GM19239 (cell line): ENCODE measurements at places on chromosomes 4 and X.

DNA sequence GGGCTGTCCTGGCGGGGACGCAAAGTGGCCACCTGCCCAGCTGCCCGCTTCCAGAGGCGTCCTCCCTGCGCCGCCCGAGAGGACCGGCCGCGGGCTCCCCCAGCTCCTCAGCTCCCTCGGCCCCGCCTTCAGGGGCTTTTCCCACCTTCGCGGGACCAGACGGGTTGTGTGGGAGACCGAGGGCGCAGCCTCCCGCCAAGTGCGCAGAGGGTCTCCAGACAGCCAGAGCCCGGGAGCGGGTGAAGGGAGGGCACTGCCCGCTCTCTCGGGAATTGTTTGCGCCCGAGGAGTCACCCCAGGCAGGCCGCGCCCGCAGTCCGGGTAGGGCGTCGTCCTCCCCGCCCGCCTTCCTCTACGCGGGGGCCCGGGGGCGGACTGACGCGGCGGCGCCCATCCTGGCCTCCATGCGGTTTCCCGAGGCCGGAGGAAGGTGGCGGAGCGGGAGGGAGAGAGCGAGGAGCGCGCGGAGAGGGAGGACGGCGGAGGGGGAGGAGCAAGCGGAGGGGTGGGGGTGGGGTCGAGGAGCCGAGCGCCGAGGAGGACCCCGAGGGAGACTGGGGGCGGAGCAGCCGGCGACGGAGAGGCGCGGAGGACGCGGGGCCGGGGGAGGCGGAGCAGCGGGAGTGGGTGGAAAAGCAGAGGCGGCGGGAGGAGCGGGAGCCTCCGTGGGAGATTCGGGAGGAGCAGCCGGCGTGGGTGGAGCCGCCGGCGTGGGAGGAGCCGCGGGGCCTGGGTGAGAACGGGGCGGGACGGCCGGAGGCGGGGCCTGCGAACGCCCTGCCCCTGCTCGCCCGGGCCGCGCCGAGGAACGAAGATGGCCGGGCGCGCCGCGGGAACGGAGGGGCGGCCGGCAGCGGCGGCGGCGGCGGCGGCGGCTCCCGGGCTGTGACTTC lies 47.5 kb downstream of the CLDN34 start:
- DNase-seq = peak; percentile 81

DNA sequence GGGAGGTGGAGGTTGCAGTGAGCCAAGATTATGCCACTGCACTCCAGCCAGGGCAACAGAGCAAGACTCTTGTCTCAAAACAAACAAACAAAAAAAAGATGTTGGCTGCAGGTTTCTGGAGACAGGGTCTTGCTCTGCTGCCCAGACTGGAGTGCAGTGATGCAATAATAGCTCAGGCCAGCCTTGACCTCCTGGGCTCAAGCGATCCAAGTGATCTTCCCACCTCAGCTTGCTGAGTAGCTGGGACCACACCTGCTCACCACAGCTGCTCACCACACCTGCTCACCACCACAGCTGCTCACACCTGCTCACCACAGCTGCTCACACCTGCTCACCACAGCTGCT lies 29.9 kb upstream of the CPLX1 start:
- no peak for DNase-seq

- peak; percentile 67 for DNase-seq
These were observed 4.8 kb upstream of the PRICKLE3 start for GRCh38 chrX:49190821-49191573.

DNA sequence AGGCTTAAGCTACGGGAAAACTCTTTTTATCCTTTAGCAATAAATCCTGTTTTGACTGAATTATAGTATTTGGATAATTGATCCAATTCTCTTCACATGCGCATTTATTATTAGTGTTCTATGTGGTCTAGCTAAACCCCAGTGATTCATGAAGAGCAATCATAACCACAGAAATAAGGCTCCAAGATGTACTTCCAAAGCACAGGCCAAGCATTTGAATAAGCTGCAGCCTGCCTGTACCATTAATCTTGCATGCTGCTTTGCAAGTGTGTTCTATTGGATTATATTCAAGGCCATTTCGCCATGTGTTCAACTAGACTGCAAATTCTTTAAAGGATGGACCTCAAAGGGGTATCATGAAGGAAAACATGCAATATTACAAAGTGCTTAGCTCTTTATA lies 385.2 kb upstream of the FAT1 start:
- DNase-seq = no peak

GRCh38 chrX:7420717-7421116 lies 272.8 kb upstream of the PUDP start:
- DNase-seq = no peak

- DNase-seq = peak; percentile 53
These were observed 285.2 kb upstream of the GATB start for GRCh38 chr4:152045807-152046571.

GRCh38 chr4:123767806-123768205 lies 371.2 kb downstream of the SPRY1 start:
- DNase-seq = no peak

DNA sequence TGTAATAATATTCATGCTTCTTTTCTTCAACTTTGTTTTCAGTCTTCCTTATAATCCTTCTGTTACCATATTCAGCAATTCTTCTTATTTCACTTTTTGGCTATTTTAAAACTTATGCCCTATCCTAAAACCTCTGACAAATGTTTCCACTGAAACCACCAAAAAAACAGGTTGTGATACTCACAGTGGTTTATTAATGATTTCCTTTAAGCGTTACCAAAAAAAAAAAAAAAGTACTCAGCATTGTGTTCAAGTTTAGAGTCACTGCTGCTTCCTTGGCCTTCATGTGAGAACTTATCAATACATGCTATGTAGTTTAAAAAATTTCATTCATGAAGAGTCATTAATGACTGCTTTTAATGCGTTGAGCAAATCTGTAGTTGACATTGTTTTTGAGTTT lies 35.4 kb upstream of the UGT2A3 start:
- peak; percentile 1 for DNase-seq

DNA sequence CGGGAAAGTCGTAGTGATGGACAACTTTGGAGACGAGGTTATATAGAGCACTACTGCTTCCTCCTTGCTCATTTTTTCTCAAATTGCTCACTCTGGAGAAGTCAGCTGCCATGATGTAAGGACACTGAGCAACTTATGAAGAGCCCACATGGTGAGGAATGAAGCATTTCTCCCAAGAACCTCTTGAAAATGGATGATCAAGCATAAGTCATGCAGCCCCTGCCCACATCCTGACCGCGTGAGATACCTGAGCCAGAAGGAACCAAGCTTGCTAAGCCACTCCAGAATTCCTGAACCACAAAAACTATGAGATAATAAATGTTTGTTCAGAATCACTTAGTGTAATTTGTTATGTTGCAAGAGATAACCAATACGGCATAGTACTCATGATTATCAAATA lies 42.8 kb downstream of the PDE5A start:
- DNase-seq = no peak

DNA sequence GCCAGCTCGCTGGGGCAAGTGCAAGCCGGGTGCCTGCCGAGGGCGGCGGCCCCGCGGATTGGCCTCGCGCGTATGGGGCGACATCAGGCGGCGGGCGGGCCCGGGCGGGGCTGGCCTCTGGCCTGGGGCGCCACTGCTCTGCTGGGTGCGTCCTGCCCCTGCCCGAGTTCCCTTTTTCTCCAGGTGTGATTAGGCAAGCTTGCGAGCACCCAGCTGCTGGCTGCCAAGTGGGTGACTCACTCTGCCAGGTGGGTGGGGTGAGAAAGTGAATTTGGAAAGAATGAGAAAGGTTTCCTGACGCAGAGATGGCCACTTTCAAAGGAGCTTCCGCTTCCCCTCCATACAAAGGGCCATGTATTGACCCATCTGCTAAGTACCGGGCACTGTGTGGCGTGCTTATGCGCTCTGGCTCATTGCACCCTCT lies 32.5 kb downstream of the FGFBP1 start:
- no peak for DNase-seq

DNA sequence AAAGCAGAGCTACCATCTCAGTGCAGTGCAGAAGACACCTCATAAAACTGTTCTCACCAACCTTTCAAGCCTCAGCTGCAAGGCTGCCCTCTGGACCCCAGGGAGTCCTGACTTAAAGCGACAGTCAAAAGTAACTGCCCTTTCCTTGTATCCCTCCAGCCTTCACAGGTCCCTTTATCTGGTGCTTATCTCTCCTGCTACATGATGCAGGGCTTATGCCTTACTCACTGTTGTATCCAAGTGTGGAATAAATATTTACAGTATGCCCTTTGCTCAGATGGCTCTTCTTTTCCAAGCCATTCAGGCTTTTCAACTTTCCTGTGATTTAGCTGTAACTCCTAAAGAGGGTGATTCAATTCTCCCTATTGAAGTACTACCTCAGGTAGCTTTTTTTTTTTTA lies 92.6 kb downstream of the KDR start:
- no peak for DNase-seq

DNA sequence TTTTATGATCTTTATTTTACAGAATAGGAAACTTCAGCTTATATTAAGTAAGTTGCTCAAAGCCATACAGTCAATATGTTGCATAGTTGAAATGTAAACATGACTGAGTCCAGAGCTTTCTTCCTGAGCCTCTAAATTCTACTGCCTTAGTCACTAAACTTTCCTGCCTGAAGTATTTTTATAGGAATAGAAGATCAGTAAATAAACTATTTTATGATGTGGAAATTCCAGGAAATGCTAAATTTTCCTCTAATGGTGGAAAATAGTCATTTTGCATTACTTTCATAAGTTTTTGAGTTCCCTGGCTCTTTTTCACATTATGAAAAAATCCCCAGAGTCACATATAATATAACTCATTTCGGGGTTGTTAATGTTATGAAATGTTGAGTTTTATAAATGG lies 182.8 kb downstream of the BANK1 start:
- DNase-seq = no peak

GRCh38 chrX:152451731-152451980 lies 541 bp upstream of the GABRA3 start:
- no peak for DNase-seq

GRCh38 chr4:113446019-113446418 lies 315.5 kb downstream of the CAMK2D start:
- DNase-seq = no peak

DNA sequence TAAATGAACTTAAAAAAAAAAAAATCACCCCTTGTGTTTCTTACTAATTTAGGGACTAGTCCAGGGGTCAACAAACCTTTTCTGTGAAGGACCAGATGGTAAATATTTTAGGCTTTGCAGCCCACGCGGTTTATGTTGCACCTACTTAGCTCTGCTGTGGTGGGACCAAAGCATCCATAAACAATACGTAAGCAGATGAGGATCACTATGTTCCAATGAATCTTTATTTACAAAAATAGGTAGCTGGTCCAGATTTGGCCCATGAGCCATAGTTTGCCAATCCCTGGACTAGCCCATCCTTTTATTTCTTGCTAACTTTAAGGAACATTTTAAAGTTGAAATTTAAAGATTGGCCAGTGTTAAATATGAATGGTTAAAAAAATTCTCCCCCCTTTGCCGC lies 95.3 kb downstream of the AFF1 start:
- no peak for DNase-seq

GRCh38 chr4:175833574-175834311 lies 21.7 kb upstream of the GPM6A start:
- DNase-seq = no peak

GRCh38 chr4:83785891-83786290 lies 250.0 kb downstream of the GPAT3 start:
- no peak for DNase-seq
